ENCODE measurements at places on chromosomes 1 and 21.

DNA sequence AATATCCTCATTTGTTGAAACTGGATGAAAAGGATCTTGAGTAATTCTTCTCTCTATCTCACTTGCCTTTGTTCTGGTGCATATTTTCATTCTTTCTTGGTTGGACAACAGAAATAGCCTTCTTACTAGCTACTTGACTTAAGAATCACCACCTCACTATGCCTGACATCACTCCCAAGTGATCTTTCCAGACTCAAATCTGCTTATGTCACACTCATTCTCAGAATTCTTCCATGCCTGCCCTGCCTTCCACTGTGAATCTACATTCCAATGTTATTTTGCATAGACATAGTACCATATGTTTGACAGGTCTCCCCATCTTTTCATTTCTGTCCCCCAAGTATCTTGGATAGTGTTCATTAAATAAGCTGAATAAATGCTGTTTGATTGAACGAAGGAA, 78.5 kb upstream of the DPYD start:
- DNase-seq: no peak

- DNase-seq: no peak
Observed at GRCh38 chr1:8013800-8014199, 12.3 kb downstream of the ERRFI1 start.

DNA sequence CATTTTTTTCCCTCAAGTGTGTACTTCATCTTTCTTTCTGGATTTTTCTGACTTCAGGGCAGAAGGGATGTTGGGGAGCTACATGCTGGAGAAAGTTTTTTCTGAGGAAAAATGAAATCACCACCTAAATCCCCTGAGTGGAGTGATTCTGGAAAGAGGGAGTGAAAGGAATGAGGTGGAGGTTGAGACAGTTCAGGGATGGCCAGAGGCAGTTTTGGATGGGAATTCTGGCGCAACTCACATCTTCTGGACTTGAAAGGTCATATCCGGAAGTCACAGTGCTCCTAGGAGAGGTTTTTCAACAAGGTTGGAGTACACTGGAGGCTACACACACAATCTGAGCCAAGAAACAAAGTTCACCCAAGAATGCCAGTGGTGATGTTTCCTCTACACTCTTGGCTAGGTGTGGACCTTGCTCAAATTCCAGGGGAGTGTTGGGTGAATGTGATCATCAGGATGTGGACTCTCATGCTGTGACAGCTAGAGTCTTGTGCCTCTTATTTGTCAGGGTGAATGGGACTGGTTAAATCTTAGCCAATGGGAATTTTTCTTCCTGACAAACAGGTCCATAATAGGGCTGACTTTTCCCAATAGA, 161.5 kb downstream of the HLX start:
- no peak for DNase-seq

DNA sequence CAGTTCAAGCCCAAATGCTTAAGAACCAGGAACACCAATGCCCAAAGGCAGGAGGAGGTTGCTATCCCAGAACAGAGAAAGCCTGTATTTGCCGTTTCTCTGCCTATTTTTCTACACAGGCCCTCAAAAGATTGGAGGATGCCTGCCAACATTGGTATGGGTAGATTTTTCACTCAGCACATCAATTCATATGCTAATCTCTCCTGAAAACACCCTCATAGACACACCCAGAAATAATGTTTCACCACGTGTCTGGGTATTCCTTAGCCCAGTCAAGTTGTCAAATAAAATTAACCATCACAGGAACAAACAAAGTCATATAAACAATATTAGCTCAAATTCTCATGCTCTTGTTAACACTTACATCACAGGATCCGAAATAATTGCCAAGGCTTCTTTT, 121.9 kb downstream of the RGS21 start:
- no peak for DNase-seq

GRCh38 chr1:53893999-53894636, at the start of gene DIO1:
DIO1 (plus strand) TSS chr1:53894187; CDS start chr1:53894211, 24 bp downstream.
- no peak for DNase-seq

- DNase-seq: no peak
Observed at GRCh38 chr1:118183586-118183985, 1.4 kb downstream of the SPAG17 start.
